Stimulated activated naive B cell treated with anti-CD40 and anti-IgM and Interleukin-4, amounts not matched to agents 10 μg/mL and 1 μg/mL and 100 μg/mL, for 72 hours (primary cell): ENCODE measurements at places on chromosomes 12 and 14.

GRCh38 chr12:5447320-5447719, 15.4 kb downstream of the NTF3 start:
- DNase-seq = no peak

- DNase-seq = no peak
Observed at GRCh38 chr14:79831195-79831892, 380.0 kb downstream of the DIO2 start.

GRCh38 chr14:75711796-75712211, 50.8 kb downstream of the TTLL5 start:
- DNase-seq = no peak

GRCh38 chr14:84857571-84857970, 672.4 kb upstream of the FLRT2 start:
- no peak for DNase-seq

DNA sequence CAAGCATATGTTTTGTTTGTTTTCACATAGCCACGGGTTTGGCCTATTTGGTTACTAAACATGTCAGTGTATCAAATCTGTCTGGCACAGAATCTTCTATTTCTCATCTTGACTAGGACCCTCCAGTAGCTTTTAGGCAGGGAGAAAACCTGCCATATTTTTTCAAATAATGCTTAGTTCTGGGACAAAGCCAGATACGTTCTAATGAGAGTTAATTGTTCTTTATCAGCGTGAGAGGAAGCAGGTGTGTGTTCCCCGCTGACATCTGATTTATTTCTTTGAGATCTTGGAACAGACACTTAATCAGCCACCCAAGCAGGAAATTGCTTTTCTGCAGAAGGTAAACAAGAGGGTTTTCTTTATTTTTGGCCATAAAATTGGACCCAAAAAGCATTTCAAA, 54.8 kb downstream of the GOLGA5 start:
- no peak for DNase-seq

DNA sequence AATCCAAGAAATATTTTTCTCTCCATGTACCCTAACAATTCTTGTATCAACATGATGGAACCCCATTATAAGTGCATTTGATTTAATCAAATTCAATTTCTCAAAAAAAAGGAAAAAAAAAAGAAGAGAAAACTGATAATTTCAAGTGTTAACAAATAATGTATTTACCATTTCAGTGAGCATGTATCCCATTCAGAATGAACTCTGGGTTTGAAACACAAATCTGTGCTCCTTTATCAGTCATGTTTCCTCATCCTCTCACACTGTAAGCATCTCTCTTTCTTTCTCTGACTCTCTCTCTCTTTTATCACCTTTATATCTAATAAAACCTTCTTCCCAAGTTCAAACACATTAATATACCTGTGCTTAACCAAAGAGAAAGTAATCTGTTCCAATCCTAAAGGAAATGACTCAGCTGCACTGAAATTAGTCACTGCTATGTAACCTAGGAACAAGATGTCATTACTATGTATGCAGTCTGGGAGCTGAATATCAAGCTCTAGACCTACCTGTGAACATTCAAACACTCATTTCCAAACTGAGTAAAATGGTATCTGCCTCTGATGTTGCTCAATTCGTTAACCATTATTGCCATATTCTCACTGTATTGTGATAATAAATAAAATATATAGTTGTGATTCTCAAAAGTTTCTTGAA, 135.0 kb upstream of the LRIG3 start:
- DNase-seq = no peak

DNA sequence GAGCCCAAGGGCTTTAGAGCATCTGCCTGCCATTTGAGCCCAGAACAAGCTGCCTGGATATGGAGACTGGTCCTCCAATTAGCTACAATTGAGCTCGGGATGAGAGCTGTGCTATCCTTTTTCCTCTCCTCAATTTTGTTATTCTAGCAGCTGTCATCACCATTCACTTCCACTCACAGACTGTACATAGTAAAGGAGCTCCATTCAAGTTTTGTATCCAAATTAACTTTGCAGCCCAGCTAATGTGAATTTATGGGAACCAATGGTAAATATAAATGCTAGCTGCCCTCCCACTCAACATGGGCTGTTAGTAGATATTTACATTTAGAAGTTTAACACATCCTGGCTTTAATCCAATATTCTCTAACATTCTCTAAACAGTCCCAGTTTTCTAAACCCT, 44.6 kb downstream of the BMP4 start:
- DNase-seq = no peak

DNA sequence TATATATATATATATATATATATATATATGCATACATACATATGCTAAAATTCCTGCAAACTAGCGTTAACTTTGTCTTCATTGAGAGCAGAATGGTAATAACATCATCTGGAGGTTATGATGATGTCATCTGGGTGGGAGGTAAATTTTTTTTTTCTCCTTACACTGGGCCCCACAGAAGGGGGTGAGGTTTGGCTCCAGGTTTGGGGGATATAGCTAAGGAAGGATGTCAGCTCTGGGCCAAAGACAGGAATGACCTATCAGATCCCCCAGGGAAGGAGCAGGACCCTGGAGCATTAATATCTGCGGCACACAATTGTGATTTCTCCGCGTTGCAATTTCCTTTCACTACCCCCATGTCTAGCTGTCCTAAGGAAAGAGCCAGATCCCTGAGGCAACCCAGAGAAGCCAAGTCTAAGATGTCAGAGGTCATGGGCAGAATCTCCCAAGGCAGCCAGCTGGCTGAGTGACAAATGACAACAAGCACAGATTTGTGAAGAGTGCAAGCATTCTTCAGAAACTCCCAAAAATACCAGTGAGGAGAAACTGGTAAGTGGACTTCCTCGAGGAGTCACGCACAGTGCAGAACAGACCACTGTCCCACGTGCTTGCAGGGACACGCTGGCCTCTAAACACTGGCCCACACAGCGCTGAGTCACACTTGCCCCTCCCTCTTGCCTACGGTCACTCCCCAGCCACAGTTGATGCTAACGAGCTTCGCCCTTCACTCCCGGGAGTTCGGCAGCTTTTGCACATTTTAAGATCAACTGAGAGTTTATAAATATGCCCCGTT, 9.9 kb downstream of the UBC start:
- DNase-seq = no peak

- DNase-seq = no peak
Observed at GRCh38 chr14:59339524-59340330, 125.5 kb downstream of the GPR135 start.

GRCh38 chr12:39620659-39621658, 1.4 kb upstream of the ABCD2 start:
- peak; percentile 26 for DNase-seq
